Fibroblast of skin of right quadriceps (primary cell): ENCODE measurements at places on chromosomes 6 and 20.

- DNase-seq: no peak
Measured at GRCh38 chr6:132648828-132649227, 10.2 kb downstream of the TAAR1 start.

DNA sequence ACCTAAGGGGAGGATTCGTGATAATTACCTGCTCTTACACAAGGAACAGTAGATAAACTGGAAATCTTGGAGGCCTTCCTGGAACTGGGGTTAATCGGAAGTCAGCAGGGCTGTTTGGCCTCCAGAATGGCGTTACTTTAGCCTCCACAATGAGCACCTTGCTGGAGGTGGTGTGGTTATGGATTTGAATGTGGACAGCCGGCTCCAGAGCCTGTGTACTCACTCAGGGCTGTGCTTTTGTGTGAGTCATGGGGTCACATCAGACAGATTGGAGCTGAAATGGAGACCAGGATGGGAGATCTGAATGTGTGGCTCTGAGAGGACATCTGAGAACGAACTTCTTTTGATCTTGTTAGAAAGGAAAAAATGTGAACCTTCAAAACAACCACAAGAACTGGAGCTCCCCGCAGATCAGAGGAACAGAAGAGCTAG lies 30.4 kb downstream of the IGF2R start:
- DNase-seq: no peak

GRCh38 chr6:160986851-160987250 lies 4.7 kb upstream of the MAP3K4 start:
- DNase-seq: no peak

- DNase-seq: no peak
Measured at GRCh38 chr20:61579908-61580307, 327.8 kb downstream of the CDH4 start.

- no peak for DNase-seq
Measured at GRCh38 chr6:88807622-88808021, 155.8 kb downstream of the RNGTT start.

DNA sequence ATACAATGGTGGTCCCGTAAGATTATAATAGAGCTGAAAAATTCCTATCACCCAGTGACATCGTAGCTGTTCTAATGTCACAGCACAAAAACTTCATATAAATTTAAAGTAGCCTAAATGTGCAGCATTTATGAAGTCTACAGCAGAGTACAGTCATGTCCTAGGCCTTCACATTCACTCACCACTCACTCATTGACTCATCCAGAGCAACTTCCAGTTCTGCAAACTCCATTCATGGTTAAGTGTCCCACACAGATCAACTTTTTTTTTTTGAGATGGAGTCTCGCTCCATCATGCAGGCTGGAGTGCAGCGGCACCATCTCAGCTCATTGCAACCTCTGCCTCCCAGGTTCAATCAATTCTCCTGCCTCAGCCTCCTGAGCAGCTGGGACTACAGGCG lies 20.9 kb upstream of the KCNG1 start:
- peak; percentile 83 for DNase-seq

- no peak for DNase-seq
Measured at GRCh38 chr6:95417856-95418255, 159.5 kb upstream of the MANEA start.
